Activated CD4-positive, alpha-beta T cell treated with anti-CD3 and anti-CD28 coated beads, Interleukin-2, amount 50 U/mL, for 1 hour (primary cell): ENCODE measurements at places on chromosomes 3 and 15.

GRCh38 chr3:117234331-117234730 is 524.8 kb downstream of the TUSC7 start:
- DNase-seq = no peak

DNA sequence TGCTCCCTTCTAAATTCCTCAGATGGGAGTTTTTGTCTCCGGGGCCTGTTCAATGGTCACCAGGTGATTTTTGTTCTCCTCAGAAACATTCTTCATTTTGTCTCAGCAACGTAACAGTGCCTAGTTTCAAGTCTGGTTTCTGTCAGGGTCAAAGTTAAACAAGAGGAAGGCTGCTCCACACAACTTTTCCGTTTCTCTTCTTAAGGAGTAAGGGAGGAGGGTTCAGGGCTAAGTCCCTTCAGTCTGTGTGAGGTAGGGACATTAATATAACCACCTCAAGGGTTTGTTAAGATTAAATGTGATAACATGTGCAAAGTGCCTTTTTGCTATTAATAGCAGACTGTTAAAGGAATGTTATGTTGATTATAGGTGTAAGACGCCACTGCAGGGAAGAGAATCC is 41.8 kb downstream of the HOMER2 start:
- no peak for DNase-seq

- DNase-seq = no peak
Observed at GRCh38 chr3:126205717-126206655, 25.6 kb upstream of the ALDH1L1 start.

DNA sequence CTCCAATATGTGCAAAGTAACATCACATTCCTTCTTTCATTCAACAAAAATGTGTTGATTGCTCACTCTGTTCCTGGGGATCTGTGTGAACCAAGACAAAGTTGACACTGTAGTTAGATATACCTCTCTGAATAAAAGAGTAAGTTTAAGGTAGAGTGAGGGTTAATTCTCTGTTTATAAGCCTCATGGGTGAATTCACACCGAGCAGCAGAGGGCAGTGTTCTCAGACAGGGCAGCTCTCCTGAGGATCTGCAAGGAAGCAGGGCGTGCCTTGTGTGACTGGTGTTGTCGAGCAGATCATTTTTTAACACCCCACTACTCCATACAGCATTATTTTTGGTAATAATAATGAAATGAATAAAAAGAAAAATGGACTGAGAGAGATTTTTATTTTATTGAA is 34.4 kb downstream of the PAQR9 start:
- peak; percentile 18 for DNase-seq

GRCh38 chr15:72982714-72983113 is 69.5 kb upstream of the NEO1 start:
- DNase-seq = no peak

GRCh38 chr3:169591983-169592644 is 71.4 kb downstream of the MECOM start:
- no peak for DNase-seq

DNA sequence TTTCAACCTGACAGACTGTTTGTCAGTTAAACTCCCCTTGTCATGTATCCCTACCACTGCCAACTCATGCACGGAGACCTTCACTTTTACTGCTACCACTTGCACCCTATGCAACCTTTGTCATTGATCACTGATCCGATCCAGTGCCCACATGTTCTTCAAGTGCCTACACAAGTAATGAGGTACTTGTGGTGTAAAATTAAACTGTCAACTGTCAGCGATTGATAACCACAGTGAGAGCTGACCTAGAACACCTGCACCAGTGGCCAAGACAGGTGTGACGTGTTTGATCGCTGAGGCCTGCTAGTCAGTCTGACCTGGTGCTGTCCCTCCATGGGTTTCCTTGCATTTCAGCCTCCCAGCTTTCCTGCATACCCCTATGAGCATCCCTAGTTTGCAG is 55.6 kb downstream of the MECOM start:
- no peak for DNase-seq

DNA sequence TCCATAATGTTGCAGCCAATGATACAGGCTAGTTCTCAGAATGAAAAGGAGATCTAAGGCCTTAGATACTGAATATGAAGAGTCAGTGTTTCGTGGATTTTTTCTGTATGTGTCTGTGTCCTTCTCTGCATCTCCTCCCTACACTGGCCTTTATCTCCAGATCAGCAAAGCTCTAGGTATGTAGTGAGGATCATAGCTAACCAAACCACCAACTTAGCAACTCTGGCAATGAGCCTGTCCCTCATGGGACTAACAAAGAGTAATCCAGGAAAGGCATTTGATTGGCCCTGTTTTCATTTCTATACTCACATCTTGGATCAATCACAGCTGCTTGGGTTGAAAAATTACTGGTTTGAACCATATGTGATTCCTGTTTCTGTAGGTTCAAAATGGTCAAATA is 18.6 kb upstream of the CNTN3 start:
- no peak for DNase-seq

DNA sequence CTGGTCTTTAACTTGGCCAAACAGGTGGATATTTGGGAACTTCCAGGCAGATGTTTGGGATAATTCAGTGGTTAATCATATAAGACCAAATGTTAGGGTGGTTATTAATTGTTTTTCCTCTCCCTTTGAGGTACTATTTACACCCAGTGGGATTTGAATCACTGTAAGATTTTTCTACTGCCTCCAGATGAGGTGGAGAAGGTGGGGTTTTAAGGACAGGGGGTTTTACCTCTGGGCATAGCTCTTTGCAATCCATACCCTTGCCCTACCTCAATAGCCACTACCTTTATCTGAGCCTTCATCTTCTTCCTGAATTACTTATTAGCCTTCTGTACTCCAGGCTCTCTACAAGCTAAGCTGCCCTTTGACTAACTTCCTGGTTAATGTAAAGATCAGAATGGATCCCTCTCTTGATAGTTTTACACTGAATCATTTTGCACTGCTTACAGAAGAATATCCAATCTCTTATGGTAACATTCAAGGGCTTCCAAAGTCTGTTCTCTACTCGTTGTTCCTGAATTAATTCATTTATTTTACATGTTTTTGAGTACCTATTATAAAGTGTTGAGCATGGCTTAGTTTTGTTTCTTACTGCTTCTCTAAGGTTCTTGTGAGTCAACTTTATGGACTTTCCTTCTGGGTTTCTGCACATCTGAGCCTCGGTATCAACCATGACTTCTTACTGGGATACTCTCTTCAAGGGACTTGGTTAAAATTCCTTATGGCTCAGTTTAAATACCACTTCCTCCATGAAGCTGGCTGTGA is 331.2 kb upstream of the TBL1XR1 start:
- DNase-seq = no peak

- no peak for DNase-seq
Observed at GRCh38 chr3:139414608-139415224, 25.3 kb upstream of the COPB2 start.

DNA sequence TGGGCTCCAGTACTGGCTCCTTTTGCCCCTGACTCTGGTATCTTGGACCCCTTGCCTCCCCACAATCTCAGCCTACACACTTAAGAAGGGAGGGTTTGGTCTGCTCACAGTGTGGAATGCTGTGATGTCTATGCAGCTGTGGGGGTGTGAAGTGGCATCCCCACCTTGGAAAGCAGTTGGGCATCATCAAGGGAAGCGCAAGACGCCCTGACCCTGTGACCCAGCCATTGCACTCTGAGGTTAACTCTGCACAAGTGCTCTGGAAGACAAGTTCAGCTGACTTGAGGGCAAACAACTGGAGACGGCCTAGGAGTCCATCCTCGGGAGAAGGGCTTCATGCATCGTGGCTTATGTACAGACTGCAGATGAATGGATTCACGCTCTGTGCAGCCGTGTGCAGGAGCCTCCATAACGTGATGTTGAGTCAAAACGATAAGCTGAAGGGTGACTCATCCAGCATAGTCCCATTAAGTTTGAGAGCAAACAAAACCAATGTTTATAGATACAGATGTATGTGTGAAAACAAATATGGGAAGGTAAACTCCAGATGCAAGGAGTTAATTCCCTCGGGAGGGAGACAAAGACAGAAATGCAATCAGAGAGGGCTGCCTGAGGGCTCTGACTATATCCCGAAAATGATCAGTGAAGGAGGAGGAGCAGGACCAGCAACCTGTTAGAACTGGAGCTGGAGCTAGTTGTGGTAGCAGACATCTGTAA is 86.8 kb downstream of the LSM3 start:
- DNase-seq = no peak

DNA sequence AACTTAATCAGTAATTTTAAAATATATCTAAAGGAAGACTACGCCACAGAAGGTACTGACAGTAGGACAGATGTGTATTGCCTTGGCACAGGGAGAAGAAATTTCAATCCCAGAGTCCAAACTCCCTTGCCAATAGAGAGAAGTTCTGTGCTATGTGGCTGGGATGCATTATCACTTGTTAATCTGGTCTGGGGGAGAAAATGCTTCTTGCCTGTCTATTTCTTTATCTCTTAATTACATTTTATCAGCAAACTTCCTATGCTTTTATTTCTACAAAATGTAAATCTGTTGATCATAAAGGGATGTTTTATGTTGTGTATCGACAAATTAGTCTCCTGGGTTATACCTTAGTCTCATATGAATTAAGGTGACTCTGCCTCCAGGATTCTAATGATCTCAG is 21.7 kb downstream of the RBMS3 start:
- no peak for DNase-seq

GRCh38 chr3:184597829-184598573 is 36.4 kb downstream of the EPHB3 start:
- DNase-seq = no peak

DNA sequence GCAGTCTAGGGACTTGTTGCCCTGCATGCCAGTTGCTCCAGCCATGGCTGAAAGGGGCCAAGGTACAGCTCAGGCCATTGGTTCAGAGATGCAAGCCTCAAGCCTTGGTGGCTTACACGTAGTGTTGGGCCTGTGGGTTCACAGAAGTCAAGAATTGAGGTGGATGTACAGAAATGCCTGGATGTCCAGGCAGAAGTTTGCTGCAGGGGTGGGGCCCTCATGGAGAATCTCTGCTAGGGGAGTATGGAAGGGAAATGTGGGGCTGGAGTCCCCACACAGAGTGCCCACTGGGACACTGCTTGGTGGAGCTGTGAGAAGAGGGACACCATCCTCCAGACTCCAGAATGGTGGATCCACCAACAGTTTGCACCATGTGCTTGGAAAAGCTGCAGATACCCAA is 10.6 kb upstream of the B3GNT5 start:
- DNase-seq = no peak

DNA sequence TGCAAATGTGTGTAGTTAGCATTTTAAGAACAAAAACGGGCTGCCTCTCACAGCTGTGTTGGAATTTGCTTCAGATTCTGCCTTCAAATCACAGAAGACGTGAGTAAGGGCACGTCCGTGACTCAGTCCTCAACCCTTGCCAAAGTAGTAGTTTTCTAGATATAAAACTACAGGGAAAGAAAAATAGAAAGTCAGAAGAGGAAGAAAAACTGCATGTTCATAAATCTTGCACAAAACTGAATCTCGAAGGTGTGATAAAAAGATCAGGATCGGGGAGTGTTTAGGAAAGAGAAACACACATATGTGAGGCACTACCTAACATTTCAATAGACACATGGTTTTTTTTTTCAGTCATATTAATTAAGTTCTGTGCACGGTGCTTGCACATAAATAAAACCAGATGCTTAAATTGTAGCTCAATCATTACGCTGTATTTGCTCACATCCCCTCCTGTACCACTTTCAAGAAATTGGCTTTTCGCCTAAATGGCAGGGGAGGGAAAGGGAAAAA is 71.7 kb downstream of the P3H2 start:
- no peak for DNase-seq

DNA sequence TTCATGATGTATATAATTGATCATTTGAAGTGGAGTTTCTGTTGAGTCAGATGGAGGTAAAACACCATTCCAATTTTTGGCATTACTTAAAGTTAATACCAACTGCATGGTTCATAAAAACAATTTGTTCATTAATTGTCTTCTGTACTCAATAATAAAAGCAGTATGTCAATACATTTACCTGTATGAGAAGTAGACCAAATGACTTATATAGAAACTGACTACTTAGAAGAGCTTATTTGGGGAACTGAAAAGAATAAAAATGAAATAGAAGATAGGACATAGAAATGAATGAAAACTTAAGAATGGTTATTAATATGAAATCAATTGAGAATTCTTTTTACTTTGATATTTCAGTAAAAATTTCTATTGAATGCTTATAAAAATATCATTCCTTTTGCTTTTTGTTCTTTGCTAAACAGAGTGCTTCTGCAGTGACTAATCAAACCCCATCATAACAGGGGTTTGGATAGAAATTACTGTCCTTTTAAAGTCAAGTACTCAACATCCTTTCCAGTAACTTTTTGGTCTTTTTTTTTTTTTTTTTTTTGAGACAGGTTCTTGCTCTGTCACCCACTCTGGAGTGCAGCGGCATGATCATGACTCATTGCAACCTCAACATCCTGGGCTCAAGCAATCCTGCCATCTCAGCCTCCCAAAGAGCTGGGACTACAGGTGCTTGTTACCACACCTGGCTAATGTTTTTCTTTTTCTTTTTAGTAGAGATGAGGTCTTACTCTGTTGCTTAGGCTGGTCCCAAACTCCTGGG is 6.5 kb upstream of the CRYBG3 start:
- DNase-seq = peak; percentile 4

GRCh38 chr3:72355168-72355567 is 493.1 kb downstream of the SHQ1 start:
- DNase-seq = no peak

DNA sequence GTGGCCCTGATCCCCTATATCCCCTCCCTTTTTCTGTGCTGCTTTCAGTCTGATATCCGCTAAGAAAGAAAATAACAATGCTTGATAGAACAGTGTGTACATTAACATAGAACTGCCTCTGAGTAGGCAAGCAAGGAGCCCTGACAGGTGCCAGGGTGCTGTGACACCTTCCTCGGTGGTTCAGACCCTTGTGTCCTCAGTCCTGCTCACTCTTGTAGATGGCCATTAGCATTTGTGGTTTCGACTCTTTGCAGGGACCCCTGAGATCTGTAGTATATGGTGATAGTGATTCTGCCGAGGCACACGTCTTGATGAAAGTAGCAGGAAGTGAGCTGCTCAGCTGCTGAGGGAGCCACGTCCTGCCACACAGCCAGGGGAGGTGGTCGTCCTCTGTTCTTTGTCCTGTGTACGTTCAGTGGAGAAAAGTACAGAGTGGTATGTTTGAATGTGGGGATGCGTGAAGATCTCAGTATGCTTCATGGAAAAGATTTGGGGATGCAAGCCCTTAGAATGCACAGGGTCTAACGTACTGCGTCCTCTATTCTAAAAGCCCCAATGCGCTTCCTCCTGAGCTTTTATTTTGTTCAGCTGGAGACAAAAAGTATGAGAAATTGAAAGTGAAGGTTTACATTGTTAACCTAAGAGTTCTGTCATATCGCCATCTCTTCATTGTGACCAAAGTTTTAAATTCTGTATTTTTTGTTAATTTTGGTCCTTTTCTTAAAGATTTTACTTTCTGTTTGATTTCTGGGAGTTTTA is 35.4 kb downstream of the PXYLP1 start:
- peak; percentile 27 for DNase-seq

DNA sequence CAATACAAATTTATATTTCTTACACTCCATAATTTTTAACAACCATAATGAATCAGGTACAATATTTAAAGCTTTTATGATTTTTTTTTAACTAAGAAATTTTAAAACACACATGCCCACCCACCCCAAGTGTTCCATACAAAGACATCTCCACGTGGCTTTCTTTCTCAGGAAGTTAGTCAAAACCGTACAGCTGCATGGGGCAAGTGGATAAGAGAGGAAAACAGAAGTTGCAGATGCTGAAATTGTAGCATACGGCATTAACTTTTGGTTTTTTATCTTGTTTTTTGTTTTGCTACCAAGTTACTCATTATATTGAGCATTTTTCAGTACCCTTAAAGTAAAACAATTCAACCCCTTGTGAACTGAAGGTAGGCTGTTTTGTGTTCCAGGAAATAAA is 14.8 kb downstream of the GNB4 start:
- DNase-seq = no peak

- no peak for DNase-seq
Observed at GRCh38 chr15:73844356-73844755, 29.0 kb upstream of the TBC1D21 start.
